ENCODE measurements at places on chromosomes 2 and 18.

DNA sequence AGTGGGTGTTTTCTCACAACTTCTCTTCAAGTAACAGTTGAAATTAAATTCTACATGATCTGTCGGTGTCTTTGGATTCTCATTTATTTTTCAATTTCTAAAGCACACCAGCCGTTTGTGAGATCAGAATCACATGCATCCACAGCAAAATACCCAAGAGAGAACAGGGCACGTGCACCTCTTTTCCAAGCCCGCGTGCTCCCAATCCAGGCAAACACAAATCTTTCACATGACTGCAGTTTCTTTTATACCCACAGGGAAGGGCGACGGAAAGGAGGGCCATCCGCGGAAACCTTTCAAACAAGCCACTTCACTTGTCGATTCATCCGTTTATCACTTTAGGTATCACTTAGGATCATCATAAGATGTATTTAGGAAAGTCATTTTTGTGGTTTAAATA, 13.0 kb upstream of the DAPL1 start:
- no peak for DNase-seq

GRCh38 chr2:28293416-28293815, 99.2 kb upstream of the FOSL2 start:
- no peak for DNase-seq

GRCh38 chr18:48902023-48902855, 48.5 kb downstream of the SMAD7 start:
- DNase-seq, result no peak

- DNase-seq, result no peak
Measured at GRCh38 chr2:71511776-71512175, 58.4 kb downstream of the DYSF start.

DNA sequence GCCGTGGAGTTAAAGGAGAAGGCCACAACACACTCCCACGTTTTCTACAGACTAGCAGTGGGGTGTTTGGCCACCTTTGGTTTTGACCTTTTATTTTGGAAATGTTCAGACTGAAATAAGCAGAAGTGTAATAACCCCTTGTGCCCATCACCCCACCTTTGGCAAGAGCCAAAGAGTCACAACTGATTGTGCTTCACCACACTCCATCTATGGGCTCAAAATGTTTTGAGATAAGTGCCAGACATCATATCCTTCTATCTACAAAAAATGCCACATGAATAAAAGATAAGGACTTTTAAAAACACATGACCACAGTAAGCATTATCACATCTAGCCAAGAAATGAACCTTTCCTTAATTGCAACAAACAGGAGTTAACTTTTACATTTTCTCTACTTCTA, 9.9 kb upstream of the GPR35 start:
- no peak for DNase-seq

GRCh38 chr18:50071397-50071796, 123.5 kb downstream of the MYO5B start:
- DNase-seq, result no peak

- DNase-seq, result no peak
Measured at GRCh38 chr2:200383380-200384110, 77.1 kb downstream of the SPATS2L start.

Measured in stimulated activated CD8-positive, alpha-beta memory T cell treated with anti-CD3 and anti-CD28 coated beads, Interleukin-12 subunit alpha, Interleukin-12 subunit beta, amount 100 ng/mL, for 4 hours (primary cell).